ENCODE measurements at places on chromosomes 7 and 10.

DNA sequence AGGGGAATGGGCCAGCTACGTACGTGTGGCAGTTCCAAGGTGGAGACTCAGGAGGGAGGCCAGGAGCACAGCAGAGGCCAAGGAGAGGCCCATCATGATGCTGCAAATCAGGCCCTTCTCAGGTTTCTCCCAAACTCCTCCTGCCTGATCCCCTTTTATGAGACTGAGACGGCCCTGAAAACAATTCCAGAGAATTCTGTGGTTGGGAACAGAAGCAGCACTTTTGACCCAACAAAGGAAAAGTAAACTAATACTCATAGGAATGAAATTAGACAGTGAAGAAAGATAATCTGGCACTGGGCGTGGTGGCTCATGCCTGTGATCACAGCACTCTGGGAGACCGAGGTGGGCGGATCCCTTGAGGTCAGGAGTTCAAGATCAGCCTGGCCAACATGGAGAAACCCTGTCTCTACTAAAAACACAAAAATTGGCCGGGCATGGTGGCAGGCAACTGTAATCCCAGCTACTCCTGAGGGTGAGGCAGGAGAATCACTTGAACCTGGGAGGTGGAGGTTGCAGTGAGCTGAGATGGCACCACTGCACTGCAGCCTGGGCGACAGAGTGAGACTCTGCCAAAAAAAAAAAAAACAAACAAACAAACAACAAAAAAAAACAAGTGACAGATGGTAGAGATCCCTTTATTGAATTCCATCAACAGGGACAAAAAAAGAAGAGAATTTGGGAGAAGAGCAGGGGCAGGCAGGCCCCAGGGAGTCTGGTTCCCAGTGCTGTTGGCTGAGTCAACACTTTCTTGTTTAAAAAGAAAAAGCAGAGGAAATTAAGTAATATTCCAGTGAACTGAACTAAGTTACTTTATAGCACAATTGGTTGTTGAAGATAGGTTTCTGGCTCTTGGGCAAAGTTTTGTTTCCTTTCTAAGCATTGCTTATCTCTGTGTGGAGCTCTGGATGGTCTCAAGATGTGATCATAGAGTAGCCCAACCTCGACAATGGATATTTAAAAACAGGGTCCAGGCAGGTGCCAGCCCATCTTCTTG lies at the start of gene CCL26:
CCL26 (minus strand) TSS at position 131 of the 997 bp plus-strand sequence; CDS start at position 96, 35 bp downstream.
- DNase-seq: no peak

- no peak for DNase-seq
Observed at GRCh38 chr10:91046869-91047268, 126.0 kb upstream of the ANKRD1 start.

GRCh38 chr10:73099141-73099540 lies 2.5 kb upstream of the P4HA1 start:
- no peak for DNase-seq

DNA sequence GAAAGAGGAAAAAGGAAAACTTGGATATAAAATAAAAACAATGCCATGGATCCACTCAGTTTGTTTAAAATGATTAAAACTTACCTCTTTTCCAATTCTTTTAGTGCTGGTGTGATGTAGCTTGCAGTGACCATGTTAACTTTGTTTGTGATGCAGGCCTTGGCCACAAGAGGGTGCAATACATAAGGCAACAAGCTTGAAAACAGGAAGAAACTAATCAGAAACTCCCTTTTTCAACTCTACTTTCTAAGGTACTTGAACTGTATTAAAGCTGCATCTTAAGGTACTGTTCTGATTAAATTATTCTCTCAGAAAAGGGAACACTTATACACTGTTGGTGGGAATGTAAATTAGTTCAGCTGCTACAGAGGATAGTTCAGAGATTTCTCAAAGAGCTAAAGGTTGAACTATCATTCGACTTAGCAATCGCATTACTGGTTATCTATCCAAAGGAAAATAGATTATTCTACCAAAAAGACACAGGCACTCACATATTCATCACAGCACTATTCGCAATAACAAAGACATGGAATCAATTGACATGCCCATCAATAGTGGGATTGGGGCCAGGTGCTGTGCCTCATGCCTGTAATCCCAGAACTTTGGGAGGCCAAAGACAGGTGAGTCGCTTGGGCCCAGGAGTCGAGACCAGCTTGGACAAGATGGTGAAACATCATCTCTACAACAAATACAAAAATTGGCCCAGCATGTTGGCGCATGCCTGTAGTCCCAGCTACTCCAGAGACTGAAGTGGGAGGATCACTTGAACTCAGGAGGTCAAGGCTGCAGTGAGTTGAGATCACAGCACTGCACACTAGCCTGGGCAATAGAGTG lies 50.9 kb downstream of the AASS start:
- peak; percentile 39 for DNase-seq

DNA sequence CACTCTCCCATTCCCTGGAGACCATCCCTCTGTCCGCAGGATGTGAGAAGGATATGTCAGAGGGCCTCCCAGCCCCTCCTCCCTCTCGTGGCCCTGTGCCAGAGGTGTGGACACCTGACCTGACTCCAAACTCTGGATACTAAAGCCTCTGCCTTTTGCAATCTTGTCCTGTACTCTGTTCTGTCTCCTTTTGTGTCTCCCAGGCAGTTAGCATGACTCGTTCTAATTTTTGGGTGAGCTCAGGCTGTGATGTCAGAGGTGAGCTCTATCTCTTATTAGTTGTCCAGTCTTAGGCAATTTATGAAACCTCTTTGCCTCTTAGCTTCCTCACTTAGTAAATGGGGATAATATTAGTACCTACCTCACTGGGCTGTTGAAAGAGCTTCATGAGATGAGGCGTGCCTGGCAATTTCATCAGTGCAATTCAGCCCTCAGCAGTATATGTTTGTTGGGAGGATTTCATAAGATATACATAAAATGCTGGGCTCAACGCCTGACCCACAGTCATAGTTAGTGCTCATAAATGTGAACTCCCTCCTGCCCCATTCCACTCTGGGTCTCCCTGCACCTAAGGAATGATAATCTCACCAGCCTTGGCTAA lies 10.9 kb downstream of the MARVELD1 start:
- DNase-seq: no peak

- no peak for DNase-seq
Observed at GRCh38 chr7:29569648-29570047, 6.0 kb downstream of the PRR15 start.

DNA sequence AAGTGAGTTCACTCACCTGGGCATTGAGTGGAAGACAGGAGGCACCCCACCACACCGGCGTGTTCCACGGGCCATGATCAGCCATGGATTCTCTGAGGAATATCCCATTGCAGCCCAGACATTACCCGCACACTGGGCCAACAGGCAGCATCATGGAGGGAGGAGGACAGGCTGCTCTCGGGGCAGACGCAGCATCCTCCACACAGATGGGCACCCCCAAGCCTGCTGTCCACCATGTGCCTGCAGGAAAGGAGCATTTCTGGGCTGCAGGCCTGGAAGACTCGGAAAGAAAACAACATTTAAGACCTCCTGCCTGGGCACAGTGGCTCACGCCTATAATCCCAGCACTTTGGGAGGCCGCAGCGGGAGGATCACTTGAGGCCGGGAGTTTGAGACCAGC lies 71.0 kb upstream of the SH2B2 start:
- no peak for DNase-seq

- DNase-seq: no peak
Observed at GRCh38 chr10:49273082-49273465, 25.9 kb upstream of the C10orf71 start.

DNA sequence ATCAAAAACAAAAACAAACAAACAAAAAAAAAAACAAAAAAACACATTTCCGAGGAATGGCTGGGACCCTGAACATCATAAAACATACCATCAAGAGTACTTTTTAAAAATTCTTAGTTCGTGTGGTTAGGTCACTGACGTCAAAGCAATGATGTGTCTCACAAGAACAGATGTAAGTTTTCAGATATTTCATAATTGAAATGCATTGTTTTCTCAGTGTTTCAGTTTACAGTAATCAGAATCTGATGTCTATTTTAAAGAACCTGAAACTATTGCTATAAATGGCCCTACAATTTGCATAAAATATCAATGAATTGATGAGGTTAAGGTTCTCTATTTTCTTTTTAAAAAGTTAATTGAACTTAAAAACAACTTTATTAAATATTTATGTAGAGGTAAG lies 103.7 kb upstream of the HGF start:
- DNase-seq: no peak

DNA sequence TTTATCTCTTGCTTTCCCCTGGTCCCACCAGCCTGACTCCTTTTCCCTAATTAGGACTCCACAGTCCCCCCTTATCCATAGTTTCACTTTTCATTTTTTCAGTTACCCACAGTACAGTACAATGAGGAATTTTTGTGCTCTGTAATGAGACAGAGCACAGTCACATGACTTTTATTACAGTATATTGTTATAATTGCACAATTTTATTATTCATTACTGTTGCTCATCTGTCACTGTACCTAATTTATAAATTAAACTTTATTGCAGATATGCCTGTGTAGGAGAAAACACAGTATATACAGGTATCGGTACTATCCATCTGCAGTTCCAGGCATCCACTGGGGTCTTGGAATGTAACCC lies 125.4 kb downstream of the KCNMA1 start:
- DNase-seq: no peak

GRCh38 chr10:60323162-60323561 lies 66.5 kb downstream of the ANK3 start:
- no peak for DNase-seq

DNA sequence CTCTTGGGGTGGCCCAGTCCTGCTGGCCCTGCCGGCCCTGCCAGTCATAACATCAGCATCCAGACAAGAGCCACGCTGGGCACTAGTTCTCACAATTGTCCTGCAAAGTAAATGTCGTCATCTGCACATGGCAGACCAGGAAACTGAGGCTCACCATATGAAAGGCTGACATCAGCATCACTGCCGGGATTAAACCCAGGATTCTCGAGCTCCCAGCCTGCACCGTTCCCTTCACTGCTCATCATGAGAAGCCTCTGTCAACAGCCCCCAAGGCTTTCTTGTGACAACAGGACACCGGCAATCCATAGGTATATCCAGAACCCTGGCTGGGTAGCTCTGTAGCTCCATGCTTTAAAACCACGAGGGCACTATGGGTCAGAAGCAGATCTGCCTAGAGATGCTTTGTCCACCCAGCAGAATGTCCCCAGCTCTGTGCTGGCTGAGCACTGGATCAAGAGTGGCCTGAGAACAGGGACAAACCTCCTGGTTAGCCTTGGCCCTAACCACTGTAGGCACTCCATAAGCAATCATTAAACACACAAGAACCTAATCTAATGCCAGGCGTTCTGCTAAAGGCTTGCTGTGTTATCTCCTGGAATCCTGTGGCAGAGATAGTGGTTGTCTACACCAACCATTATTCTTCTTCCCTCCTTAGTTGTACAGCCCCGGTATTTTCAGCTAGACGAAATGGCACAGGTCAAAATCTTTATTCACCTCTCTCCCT lies 41.2 kb upstream of the C10orf71 start:
- DNase-seq: no peak

- no peak for DNase-seq
Observed at GRCh38 chr7:106345421-106346166, 60.8 kb upstream of the NAMPT start.

- DNase-seq: no peak
Observed at GRCh38 chr7:66330961-66331360, 125.8 kb downstream of the TPST1 start.

DNA sequence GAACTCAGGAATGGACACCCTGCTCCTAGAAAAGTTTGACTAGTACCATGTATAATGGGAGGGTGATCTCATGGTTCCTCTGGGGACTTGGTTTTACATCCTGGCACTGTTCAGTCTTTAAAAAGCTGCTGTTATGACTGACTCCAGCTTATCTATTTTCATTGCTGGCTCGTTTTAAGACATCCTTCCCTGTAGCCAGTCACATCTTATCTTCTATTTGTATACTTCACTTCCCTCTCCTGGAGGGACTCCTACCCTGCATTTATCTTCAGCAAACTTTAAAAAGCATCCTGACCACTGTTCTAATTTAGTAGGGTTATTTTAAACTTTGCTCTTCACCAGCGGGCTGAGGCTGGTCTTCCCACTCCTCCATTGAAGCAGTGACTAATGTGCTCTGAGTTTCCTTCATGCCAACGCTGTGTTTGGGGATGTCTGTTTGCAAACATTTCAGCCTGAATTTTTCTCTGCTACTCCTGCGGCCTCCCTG lies 72.9 kb upstream of the ARMC3 start:
- DNase-seq: no peak

- peak; percentile 30 for DNase-seq
Observed at GRCh38 chr7:37901236-37901827, 15.3 kb downstream of the SFRP4 start.

DNA sequence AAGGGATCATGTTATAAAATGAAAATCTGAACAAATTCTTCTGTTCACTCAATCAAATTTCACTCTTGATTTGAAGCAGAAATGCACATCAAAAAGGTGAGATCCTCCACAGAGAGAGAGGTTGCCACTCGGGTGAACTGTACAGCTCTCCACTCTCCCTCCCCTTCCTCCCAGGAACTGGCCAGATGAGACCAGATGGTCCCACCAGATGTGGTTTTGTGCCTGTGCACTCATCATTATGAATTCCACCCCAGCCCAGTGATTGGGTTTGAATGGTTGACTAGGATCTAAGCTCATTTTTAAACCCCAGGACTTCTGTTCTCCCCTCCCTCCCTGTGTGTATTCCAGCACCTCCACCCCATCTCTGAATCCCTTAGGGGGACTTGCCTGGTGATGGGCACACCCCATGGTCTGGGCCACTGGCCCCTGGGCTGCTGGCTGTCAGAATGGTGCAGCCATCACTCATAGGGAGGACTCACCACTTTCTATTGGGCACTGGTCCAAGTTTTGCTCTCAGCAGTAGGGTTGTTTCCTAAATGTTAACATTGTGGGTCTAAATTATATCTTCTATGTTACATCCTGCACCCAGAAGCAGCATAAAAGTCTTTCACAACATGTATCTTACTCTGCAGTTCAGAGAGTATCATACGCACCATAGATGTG lies 393.1 kb downstream of the TNS3 start:
- no peak for DNase-seq

Data from GM10248 (cell line).